ENCODE measurements at places on chromosomes 2 and 18.

DNA sequence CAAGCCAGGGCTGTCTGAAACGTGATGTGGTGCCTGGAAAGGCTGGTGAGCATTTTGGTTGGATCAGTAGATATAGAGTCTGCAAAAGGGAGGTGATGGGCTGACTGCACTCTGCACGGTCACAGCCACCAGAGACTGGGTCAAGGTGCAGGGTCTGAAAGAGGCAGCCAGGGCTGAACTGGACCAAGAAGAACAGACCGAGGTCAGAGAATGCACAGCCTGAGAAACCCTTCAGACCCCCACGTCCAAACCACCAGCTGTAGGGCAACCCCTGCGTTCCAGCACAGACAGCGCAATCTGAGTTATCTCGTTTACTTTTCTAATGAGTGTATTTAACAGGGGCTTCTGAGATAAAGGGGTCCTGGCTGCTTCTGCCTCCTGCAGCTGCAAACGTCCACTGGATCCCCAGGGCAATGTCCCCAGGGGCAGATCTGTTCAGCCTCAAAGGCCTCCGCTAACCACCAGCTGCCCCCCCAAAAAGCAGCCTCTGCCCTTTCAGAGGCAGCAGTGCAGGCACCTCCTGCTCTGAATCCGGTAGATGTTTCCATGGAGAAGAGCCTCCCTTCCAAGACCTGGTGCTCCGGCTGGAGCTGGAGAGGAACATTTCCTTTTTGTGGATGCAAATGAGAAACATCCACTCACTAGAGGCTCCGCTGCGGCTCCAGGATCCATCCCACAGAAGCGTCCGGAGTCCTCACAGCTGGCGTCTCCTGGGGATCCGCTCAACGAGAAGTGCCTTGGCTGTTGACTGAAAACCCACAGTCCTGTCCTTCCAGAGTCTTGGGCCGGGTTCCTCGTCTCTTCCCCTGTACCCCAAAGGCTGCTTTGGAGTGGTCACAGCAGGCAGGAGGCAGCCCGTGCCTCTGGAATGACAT, 970 bp upstream of the KCNG2 start:
- no peak for DNase-seq

- no peak for DNase-seq
Measured at GRCh38 chr2:172230889-172231401, 128.2 kb upstream of the DLX2 start.

GRCh38 chr18:21725201-21725600, 15.4 kb upstream of the MIB1 start:
- no peak for DNase-seq

GRCh38 chr2:29042561-29043075, 31.7 kb downstream of the PCARE start:
- DNase-seq: no peak
